ENCODE measurements at places on chromosomes 7 and 10. TPM values are rescaled to one million over a fixed set of nuclear protein-coding genes. Genes with fewer than 3 reads are reported as not detected.

DNA sequence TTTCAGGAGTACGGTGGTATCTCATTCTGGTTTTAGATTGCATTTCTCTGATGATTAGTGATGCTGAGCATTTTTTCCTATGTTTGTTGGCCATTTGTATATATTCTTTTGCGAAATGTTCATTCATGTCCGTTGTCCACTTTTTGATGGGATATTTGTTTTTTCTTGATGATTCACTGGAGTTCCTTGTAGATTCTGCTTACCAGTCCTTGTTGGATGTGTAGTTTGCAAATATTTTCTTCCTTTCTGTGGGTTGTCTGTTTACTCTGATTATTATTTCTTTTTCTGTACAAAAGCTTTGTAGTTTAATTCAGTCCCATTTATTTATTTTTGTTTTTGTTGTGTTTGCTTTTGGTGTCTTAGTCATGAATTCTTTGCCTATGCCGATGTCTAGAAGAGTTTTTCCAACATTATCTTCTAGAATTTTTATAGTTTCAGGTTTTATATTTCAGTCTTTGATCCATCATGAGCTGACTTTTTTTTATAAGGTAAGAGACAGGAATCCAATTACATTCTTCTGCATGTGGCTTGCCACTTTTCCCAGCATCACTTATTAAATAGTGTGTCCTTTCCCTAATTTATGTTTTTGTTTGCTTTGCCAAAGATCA, 320.5 kb downstream of the MAGI2 start:
- DNase-seq: no peak
- H3K4me1 ChIP-seq: no peaks in the 10 kb centered on the region
- no peak overlapping the region for H3K27ac ChIP-seq
- no peaks in the 10 kb centered on the region for H3K36me3 ChIP-seq
- H3K4me3 ChIP-seq: no peak overlapping the region

The CTTNBP2 gene
- 25.0 TPM for total RNA-seq

- H3K4me1 ChIP-seq: no peaks in the 10 kb centered on the region
- H3K36me3 ChIP-seq: no peaks in the 10 kb centered on the region
- no peak overlapping the region for H3K27ac ChIP-seq
- H3K4me3 ChIP-seq: no peak overlapping the region
- no peak for DNase-seq
Measured at GRCh38 chr10:14779001-14779651, 4.4 kb upstream of the FAM107B start.

DNA sequence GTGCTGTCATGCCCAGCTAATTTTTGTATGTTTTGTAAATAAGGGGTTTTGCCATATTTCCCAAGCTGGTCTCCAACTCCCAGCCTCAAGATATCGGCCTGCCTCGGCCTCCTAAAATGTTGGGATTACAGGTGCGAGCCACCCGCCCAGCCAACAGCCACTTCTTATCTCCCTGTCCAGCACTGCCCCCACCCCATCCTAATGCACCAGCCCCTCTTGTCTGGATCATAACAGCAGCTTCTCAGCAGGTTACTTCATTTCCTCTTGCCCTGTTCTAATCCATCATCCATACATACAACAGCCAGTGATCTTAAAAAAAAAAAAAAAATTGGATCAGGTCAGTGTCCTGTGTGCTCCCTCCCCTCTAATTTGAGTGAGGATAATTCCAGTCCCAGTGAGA, 12.8 kb upstream of the FRAT2 start:
- no peaks in the 10 kb centered on the region for H3K36me3 ChIP-seq
- no peak overlapping the region for H3K4me3 ChIP-seq
- no peak overlapping the region for H3K27ac ChIP-seq
- H3K27me3 ChIP-seq: no peaks in the 10 kb centered on the region
- no peak for DNase-seq

DNA sequence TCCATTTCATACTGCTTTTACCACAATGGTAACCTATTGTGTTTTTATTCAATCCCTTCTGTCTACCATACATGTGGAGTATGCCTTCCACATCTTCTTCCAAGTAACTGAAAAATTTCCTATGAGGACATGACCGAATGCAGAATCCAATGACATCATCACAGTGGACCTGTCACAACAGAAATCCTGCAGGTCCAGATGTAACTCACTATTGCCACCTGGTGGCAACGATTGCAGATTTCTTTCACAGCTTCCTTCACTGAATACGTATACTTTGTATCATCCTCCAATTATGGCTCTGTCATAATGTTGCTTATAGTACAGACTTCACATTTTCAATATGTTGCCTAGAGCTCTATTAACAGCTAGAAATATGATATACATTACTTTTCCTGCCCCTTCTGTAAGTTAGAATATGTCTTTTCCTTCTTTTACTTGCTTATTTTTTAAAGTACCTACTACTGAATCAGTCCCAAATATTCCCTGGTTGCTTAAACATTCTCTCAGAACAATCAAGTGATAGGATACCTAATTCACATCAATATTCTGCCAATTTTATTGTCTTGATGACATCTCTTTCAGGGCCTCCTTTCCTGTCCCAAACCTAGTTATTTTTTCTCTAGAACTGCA, 45.4 kb downstream of the SLC13A1 start:
- no peaks in the 10 kb centered on the region for H3K36me3 ChIP-seq
- no peaks in the 10 kb centered on the region for H3K27me3 ChIP-seq
- no peaks in the 10 kb centered on the region for H3K4me1 ChIP-seq
- no peak overlapping the region for H3K27ac ChIP-seq

GRCh38 chr7:159211540-159212182, 67.0 kb upstream of the VIPR2 start:
- DNase-seq: peak; percentile 84
- peaks cover 10% of the 10 kb centered on the region for H3K4me1 ChIP-seq
- no peaks in the 10 kb centered on the region for H3K27me3 ChIP-seq
- no peak overlapping the region for H3K4me3 ChIP-seq
- H3K36me3 ChIP-seq: no peaks in the 10 kb centered on the region

- no peak overlapping the region for H3K4me3 ChIP-seq
- H3K36me3 ChIP-seq: no peaks in the 10 kb centered on the region
- no peak for DNase-seq
- no peaks in the 10 kb centered on the region for H3K27me3 ChIP-seq
Measured at GRCh38 chr10:114748241-114748640, 73.3 kb upstream of the FHIP2A start.

- no peaks in the 10 kb centered on the region for H3K36me3 ChIP-seq
- no peak overlapping the region for H3K27ac ChIP-seq
- H3K27me3 ChIP-seq: no peaks in the 10 kb centered on the region
- H3K4me1 ChIP-seq: no peaks in the 10 kb centered on the region
Measured at GRCh38 chr10:123517426-123517825, 148.7 kb upstream of the GPR26 start.

The CRTAC1 gene
- total RNA-seq: 2.5 TPM

The FXYD4 gene
- not detected for total RNA-seq

- DNase-seq: no peak
- peak overlapping the region; percentile 30 for H3K4me3 ChIP-seq
- peak overlapping the region; percentile 28 for H3K27ac ChIP-seq
- no peaks in the 10 kb centered on the region for H3K27me3 ChIP-seq
Measured at GRCh38 chr7:117019786-117020590, 66.7 kb downstream of the ST7 start.

- H3K27me3 ChIP-seq: no peaks in the 10 kb centered on the region
- H3K36me3 ChIP-seq: no peaks in the 10 kb centered on the region
- peaks cover 8% of the 10 kb centered on the region for H3K4me1 ChIP-seq
- no peak overlapping the region for H3K27ac ChIP-seq
- H3K4me3 ChIP-seq: no peak overlapping the region
Measured at GRCh38 chr10:47145290-47145934, 154.6 kb upstream of the GDF10 start.

The CPED1 gene
- total RNA-seq: 27.3 TPM

- H3K4me3 ChIP-seq: no peak overlapping the region
- H3K36me3 ChIP-seq: no peaks in the 10 kb centered on the region
- peaks cover 32% of the 10 kb centered on the region for H3K4me1 ChIP-seq
- no peaks in the 10 kb centered on the region for H3K27me3 ChIP-seq
Measured at GRCh38 chr7:149716007-149716931, 57.1 kb downstream of the ZNF467 start.

The UNCX gene
- not detected for total RNA-seq

DNA sequence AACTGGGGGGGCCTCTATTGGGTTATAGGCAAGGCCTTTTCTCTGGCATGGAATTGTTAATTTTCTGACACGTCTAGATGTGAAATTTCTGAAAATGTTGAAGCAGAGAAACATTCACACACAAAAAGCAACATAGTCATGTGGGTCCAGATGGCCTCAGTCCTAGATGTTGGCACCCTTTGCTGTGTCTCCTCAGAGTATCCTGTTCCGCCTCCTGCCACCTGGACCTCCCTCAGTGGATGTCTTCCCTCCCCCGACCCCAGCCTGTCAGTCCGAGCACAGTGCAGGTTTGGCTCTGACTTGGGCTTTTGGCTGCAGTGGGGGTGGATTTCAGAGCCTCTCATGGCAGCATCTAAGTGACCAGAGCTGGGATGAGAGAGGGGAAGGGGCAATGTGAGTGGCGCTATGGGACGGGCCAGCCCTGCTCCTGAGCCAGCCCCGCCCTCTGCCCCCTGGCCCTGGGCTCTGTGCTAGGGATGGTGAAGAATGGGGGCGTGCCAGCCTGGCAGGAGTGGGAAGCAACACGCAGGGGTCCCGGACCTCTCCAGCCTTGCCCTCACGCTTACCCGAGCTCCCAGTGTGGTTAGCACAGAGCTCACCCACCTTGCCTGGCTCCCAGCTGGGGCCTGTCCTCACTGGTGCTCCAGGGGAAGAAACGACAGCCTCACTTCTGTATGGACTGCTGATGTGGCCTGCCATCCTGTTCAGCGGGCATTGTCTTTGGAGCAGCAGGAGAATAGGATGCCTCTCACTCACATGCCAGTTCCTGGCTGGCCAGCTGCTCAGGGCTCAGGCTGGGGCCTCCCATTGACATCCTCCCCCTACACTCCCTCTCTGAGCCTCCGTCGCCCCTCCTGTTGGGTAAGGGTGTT, 6.2 kb downstream of the ATP6V0E2 start:
- no peaks in the 10 kb centered on the region for H3K36me3 ChIP-seq
- H3K4me1 ChIP-seq: no peaks in the 10 kb centered on the region
- no peaks in the 10 kb centered on the region for H3K27me3 ChIP-seq
- no peak for DNase-seq

The CRHR2 gene
- not detected for total RNA-seq

DNA sequence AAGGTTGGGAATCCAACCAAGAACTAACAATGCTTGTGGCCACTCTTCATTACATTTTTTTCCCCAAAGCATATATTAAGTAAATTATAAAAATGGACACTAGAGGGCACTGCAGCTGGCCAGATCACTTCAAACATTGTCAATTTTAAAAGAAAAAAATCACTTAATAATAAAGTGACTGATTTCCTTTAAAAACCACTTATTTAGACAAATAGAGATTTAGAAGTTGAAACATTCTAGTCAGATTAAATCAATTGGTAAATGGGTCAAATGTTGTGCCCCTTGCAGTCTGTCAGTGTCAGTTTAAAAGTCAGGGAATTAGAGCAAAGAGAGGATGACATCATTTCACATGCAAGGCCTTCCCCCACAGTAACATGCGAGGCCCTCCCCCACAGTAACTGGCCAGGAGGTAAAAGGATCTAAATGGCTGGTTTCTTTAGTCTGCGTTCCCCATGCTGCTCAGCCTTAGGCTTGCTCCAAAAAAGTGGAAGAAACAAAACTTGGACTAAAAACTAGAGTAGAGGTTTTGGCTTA, 177.9 kb downstream of the SKAP2 start:
- no peak overlapping the region for H3K4me3 ChIP-seq
- no peak for DNase-seq
- H3K27ac ChIP-seq: no peak overlapping the region
- no peaks in the 10 kb centered on the region for H3K4me1 ChIP-seq
- no peaks in the 10 kb centered on the region for H3K27me3 ChIP-seq

DNA sequence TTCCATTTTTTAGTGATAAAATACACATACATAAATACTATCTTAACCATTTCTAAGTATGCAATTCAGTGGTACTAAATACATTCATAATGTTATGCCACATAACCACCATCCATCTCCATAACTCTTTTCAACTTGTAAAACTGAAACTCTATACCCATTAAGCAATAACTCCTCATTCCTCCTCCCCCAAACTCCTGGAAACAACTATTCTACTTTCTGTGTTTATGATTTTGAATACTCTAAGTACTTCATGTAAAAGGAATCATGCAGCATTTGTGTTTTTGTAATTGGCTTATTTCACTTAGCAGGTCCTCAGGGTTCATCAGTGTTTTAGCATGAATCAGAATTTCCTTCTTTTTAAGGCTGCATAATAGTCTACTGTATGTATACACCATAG, 131.8 kb downstream of the TES start:
- no peak for DNase-seq
- no peaks in the 10 kb centered on the region for H3K27me3 ChIP-seq
- no peaks in the 10 kb centered on the region for H3K36me3 ChIP-seq

The SFRP5 gene
- 1.7 TPM for total RNA-seq

The ZNF655 gene
- total RNA-seq: 144 TPM

The BAG3 gene
- total RNA-seq: 69.0 TPM

GRCh38 chr10:86197166-86197790, 169.3 kb downstream of the GRID1 start:
- H3K36me3 ChIP-seq: no peaks in the 10 kb centered on the region
- H3K27me3 ChIP-seq: no peaks in the 10 kb centered on the region
- H3K4me3 ChIP-seq: no peak overlapping the region
- no peak overlapping the region for H3K27ac ChIP-seq
- H3K4me1 ChIP-seq: no peaks in the 10 kb centered on the region

DNA sequence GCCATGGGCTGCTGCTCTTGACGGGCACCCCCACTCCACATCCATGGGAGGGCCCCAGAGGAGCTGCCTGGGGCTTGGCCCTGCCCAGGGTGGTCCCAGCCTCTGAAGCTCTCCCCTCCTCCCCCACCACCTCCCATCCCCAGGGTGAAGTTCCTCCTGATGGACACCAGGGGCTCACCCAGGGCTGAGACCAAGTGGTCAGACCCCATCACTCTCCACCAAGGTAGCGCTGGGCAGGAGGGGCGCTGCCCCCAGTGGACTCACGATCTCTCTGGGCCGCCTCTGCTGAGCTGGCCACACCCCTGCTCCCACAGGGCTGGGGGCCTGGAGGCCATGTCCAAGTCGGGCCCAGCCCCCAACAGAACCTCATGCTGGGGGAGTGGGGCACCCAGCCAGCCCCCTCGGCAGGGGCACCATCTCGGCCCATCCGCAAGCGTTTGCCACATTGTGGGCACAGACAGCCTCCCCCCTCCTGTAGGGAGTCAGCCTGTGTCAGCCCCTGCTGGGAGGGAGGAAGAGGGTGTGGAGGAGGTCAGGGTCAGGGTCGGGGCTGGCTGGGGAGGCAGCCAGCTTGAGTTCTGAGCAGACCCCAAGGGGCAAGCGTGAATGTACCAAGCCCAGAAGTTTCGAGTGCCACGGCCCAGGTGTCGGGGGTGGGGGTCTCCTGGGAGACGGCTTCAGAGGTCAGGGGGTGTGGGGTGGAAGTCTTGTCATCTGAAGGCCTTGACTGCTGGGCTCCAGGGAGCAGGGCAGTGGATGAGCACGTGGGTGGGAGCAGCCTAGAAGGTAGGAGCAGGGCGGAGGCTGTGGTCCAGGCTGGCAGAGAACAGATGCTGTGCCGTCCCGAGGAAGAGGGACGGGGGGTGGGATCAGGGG, 2.8 kb downstream of the UPK3B start:
- no peak for DNase-seq
- H3K27me3 ChIP-seq: no peaks in the 10 kb centered on the region
- H3K27ac ChIP-seq: no peak overlapping the region
- H3K4me1 ChIP-seq: peaks cover 19% of the 10 kb centered on the region
- no peak overlapping the region for H3K4me3 ChIP-seq

All from vagina (tissue), 2 donors.